ENCODE measurements at places on chromosomes 7 and 10.

- DNase-seq = no peak
Observed at GRCh38 chr7:121608785-121609184, 212.7 kb upstream of the FAM3C start.

DNA sequence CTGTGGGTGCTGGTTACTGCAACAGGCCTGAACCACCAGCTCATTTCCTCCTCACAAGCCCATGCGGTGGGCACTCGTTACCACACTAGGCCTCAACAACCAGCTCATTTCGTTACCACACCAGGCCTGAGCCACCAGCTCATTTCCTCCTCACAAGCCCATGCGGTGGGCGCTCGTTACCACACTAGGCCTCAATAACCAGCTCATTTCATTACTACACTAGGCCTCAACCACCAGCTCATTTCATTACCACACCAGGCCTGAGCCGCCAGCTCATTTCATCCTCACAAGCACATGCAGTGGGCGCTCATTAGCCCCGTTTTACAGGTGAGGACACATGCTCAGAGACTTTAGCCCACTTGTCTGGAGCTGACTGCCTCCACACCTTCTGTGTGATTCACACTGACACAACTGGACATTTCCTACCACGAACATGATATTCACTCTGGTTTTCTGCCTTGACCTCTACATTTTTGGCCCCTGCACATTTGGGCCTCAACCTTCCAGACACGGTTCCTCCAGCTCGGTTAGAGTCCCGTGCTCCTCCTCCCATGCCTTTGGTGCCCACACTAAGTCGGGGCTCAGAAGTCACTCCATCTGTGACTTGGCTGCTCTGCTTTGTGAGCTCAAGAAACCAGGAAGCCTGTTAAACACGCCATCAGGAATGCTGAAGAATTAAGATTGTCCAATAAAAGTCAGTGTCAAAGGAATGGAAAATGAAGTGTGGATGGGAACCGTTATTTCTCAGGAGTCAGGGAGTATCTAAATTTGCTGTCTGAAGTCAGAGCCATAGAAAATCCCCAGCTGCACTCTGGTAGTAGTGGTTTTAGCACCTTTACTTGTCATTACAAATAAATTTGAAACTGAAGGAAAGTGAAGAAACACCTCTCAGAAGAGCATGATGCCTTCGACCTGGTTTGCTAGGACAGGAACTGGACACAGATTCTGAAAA, 55.8 kb upstream of the LANCL2 start:
- DNase-seq = no peak

DNA sequence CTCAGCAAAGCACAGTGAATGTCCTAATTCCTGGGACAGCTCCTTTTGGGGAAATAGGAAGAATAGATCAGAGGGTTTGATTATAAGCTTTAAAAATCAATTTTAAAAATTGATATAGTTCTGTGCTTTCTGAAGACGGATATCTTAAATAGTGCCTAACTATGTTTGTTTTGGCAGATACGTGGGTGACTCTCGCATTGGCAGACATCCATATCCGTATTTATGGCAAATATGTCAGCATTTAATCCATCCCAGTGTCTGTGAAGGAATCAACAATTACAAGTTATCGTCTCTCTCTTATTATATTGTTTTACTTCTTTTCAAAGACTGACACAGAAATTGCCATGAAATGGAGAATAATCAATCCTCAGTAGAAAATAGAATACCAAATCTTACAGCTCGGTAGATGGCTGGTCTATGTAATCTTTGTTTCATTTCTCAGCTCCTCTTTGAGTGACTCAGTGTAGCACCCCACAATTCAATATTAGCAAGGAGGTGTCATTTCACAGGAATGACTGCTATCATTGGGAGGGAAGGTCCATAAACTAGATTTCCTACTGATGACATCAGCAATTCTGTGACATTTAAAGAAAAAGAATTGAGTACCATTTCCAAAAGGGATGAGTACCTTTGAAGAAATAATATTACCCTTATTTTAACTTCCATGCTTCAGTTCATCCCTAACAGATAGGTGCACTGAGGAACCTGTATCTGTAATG, 186.4 kb upstream of the NFE2L3 start:
- no peak for DNase-seq

DNA sequence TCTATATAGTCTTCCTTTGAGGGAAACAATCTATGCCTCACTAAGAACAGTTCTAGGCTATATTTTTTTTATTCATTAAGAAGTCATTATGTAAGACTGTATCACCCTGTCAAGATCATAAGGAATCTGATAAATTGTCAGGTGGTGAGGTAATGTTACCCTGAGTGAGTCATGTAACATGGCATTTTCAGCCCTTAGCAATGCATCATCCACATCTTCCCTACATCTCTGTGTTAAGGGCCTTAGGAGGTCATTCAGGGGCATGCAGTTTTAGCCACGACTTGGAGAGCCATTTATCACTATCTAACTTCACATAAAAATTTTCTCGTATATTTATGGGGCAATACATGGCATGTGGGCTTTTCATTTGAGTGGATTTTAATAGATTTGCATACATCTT, 924.5 kb upstream of the MBL2 start:
- DNase-seq = no peak

DNA sequence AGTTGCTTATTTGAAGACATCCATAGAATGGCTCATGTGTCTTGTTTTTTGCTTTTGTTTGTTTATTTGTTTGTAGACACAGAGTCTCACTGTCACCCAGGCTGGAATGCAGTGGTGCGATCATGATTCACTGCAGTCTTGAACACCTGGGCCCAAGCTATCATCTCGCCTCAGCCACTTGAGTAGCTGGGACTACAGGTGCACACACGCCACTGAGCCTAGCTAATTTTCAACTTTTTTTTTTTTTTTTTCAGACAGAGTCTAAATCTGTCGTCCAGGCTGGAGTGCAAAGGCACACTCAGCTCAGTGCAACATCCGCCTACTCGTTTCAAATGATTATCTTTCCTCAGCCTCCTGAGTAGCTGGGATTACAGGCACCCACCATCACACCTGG, 83.3 kb upstream of the KLF6 start:
- DNase-seq = no peak

DNA sequence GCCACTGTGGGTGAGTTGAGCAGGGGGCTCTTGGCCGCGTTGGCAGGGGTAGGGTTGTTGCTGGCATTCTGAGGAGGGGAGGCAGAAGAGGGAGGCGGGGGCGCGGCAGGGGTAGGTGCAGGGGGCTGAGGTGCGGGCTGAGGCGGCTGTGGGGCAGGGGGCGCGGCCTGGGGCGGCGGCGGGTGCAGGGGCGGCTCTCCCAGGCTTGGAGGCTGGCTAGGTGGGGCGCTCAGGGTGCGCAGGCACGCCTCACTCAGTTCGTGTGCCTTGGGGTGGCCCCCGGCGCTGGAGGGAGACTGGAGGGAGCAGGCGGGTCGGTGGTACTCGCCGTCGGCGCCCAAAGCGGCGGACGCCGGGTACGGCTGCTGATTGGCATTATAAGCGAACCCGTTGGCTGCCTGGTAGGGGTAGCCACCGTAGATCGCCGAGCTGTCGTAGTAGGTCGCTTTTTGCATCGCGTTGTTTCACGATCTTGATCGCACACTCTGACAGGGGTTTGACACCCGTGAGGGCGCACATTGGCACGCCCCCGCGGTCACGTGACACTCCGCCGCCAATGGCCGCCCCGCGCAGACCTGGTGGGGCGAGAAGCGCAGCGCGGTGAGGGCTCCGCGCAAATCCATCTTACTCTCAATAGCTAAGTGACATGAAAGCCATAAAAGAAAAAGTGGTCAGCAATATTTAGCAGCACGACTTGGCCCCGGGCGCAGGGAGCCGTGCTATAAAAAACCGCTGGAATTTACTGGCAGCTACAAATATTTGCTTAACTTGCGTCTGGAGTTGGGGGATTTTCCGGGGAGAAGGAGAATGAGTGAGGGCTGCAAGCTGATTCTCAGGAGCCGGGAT, 7.9 kb upstream of the HOXA2 start:
- DNase-seq = no peak

- DNase-seq = no peak
Observed at GRCh38 chr10:60280475-60280874, 109.2 kb downstream of the ANK3 start.

Data from cerebellar nuclear complex (tissue), 1 donor.